ENCODE measurements at places on chromosomes 7 and 10.

- DNase-seq = peak; percentile 63
Measured at GRCh38 chr7:99379043-99379577, 4.6 kb downstream of the ARPC1B start.

DNA sequence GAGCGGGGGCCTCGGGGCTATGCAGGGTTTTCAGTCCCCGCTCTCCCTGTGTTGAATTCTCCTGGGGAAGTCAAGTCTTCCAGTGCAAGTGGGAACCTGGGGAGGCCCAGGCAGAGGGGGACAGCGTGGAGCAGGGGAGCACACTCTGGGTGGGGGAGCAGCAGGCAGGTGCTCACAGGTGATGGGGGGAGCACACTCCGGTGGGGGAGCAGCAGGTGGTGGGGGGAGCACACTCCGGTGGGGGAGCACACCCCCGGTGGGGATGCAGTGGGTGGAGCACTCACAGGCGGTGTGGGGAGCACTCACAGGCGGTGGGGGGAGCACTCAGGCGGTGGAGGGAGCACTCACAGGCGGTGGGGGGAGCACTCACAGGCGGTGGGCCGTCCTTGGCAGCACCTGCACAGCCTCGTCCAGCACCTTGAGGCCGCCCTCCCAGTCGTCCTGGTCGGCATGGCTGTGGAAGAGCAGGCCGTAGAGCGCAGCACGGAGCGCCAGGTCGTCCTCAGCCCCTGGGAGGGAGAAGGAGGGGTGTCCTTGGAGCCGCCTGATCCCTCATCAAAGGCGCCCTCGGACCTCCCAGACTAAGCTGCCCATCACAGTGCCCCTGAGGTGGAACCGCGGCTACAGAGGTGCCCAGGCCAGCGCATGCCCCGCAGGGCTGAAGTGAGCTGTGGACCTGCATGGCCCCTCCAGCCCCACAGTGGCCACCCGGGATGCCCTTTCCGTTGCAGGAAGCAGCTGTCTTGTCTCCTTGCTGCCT, 56.7 kb downstream of the CFAP46 start:
- DNase-seq = no peak

DNA sequence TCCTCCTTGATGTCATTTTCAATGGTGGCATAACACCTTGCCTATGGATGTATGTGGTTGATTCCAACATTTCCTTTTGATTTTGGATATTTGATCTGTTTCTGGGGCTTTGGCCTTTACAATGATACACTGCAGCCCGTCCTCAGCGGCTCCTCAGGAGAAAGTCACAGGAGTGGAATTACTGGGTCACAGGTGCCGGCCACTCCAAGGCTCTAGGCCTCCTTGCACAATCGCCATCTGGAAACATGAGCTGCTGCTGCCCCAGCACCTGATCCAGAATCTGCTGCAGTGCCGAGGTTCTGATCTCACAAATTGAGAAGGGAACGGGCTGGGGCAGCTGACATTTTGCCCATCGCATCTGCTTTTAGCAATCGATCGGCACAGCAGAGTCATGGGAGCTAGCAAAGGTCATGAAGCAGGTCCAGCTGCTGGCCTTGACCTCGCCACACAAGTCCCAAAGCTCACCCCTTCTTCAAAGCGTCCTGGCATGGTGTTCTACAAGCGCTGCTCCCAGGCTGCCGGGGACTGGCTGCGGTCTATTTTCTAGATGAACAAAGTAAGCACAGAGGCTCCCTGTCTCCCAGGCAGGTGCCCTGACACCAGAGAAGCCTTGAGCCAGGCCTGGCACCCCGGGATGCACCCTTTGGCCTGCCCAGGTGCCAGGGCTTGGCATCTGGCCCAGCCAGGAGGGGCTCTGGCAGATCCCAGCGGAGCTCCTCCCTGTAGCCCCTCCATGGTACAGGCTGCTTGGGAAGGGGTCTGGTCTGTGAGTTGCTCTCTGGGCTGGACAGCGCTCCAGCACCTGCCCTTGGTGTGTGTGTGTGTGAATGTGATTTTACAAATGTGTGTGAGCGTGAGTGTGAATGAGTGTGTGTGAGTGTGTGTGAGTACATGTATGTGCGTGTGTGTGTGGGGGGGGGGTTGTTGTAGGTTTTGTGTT, 201.8 kb downstream of the GLRX3 start:
- no peak for DNase-seq

GRCh38 chr10:95508730-95509129, 52.4 kb downstream of the SORBS1 start:
- DNase-seq = no peak

GRCh38 chr10:48551861-48552591, 52.8 kb downstream of the ARHGAP22 start:
- DNase-seq = no peak

GRCh38 chr7:123712619-123713018, 36.2 kb downstream of the WASL start:
- no peak for DNase-seq

- DNase-seq = no peak
Measured at GRCh38 chr7:101015626-101016025, 4.3 kb upstream of the MUC17 start.

DNA sequence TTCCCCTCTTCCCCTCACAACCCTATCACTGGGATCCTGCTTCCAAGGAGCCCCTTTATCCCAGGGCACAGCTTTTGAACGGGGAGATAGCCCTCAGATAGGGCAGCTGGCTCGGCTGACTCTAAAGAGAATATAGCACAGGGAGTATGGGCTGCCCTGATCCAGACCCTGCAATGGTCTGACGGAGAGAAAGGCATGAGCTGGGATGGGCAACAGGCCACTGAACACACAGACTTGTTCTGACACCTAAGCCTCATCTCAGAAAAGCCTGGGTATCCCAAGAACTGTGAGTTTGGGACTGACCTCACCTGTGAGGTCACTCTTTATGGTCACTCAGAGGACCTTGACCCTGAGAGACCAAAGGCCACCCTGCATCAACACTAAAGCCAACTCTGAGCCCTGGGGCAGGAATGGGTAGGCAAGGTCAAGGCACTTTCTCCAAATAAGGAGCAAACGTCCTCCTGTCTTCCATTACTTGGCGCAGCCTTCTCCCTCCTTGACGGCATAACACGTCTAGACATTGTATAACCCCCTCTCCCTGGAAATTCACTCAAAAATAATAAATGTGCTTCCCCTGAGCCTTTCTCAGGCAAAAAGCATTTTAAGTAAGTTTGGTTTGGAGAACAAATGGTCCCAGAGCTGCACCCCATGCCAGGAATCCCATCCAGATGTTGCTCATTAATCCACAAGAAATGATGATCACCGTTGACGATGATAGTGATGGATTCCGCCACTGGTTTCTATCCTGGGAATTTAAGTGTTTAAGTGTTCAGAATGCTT, 8.2 kb upstream of the LRRC18 start:
- no peak for DNase-seq

DNA sequence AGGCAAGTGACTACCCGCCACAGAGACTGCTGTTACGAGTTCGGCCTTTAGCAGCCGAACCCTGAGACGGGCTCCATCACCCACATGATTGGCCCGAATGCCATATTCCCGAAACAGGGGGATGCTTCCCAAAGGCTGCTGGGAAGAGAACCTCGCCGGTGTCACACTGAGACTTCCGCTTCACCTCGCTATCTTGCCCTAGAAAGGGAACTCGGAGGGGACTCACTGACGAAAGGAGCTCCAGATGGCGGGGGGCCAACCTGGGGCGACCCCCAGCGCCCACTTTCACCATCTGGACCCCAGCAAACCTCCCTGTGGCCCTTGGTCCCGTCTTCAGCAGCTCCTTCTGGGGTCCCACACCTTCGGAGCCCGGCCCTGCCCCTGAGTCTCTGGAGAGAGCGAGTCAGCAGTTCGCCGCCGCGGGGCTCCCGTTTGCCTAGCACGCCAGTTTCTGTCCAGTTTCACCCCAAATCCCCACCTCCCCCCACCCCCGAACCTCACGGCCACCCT, 529 bp downstream of the HPS1 start:
- peak; percentile 17 for DNase-seq

DNA sequence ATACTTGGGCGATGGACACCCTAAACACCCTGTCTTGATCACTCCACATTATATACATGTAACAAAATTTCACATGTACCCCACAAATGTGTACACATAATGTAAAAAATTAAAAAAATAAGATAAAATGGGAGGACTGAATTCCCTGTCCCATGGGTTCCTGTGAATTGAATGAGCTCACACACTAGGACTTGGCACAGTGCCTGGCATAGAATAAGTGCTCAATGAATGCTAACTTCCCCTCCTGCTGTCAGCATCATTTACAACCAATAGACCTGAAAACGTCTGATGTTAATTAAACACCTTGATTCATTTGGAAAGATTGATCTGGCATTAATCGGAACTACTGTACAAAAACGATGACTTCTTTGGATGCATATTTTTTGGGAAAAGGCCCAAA, 117.3 kb upstream of the ZNF438 start:
- no peak for DNase-seq

GRCh38 chr7:116560021-116560970, 35.5 kb downstream of the CAV1 start:
- no peak for DNase-seq

Measured in effector memory CD4-positive, alpha-beta T cell (primary cell).